ELF-1 (cell line): ENCODE measurements at places on chromosomes 1 and 21.

- no peak for DNase-seq
Observed at GRCh38 chr1:239764546-239764945, 327.1 kb upstream of the FMN2 start.

DNA sequence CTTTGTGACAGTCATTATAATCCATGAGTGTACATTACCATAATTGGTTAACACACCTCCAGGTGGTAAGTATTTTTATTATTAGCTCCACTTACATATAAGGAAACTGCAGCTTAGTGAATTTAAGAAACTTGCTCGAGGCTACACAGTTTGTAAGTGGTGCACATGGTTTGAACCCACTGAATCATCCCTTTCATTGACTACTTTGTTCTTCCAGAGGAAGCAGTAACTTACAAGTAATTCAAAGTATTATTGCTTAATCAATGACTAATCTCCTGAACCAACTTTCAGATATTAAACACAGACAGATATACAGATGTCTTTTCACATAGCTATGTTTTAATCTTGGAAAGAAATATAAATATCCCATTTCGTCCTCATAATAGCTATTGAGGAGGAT, 18.7 kb upstream of the CLDN8 start:
- no peak for DNase-seq

- no peak for DNase-seq
Observed at GRCh38 chr1:36128126-36128904, 3.3 kb upstream of the COL8A2 start.

GRCh38 chr1:218262259-218262658, 22.8 kb upstream of the RRP15 start:
- DNase-seq, result no peak

GRCh38 chr1:229563701-229564100, 5.2 kb upstream of the ABCB10 start:
- no peak for DNase-seq

DNA sequence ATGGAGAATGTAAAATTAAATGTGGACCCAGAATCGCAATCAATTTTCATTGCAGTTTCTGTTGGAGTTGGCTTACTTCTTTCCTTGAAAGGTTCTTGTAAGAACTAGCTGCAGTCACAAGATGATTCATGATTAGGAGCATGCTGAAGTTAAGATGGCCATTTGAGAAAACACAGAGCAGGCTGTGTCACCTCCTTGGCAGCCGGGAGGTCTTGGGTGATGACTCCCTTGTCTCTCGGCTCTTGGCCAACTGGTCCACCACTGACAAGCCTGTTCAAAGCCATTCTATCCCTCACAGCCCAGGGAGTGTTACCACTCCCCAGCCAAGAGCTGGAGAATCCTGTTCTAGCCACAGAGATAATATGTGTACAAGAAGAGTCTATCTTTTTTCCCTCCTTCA, 40.6 kb downstream of the OPTC start:
- no peak for DNase-seq

GRCh38 chr1:184716158-184716557, 38.5 kb downstream of the EDEM3 start:
- no peak for DNase-seq
